ENCODE measurements at places on chromosomes 3 and 15.

- no peak for DNase-seq
Measured at GRCh38 chr3:111732252-111732879, 126.7 kb upstream of the PHLDB2 start.

DNA sequence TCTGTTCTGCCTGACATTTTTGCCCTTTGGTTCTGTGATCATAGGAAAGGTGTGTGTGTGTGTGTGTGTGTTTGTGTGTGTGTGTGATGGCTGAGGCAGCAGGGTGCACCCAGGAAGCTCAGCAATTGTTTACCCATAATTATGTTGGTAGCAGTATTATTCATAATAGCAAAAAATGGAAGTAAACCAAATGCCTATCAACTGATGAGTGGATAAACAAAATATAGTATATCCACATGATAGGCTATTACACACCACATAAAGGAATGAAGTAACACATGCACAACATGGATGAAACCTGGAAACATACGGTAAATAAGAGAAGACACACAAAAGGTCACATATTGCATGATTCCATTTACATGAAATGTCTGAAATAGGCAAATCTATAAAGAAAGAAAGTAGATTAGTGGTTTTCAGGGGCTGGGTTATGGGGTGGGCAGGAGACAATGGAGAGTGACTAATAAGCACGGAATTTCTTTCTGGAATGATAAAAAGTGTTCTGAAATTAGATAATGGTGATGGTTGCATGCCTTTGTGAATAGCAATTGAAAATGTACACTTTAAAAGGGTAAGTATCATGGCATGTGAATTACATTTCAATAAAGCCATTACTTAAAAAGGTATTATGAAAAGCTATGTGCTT is 167.2 kb downstream of the POLR2M start:
- no peak for DNase-seq

DNA sequence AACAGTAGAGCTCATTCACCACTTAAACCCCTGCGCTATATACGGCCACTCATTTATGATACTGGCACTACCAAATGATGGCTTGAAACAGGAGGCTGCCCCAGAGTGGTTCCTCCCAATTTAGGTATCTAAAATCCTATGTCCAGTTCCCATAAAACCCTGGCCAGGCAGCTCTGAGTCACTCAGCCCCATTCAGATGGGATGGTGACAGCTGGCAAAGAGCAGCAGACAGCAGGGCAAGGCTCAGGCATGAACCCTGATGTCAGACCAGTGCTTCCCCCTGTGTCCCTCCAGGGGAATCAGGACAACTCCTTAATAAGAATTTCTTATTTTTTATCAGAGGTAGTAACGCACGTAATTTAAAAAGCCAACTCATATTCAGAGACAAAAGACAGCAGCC is 77.2 kb upstream of the RNU6-1 start:
- DNase-seq, result no peak

- no peak for DNase-seq
Measured at GRCh38 chr3:124569761-124570160, 160.5 kb upstream of the UMPS start.

Measured in neural crest cell (in vitro differentiated cells).